ENCODE measurements at places on chromosomes 7 and 10.
A peak's percentile ranks its signal among the peaks of the same experiment; 100 is the strongest.

DNA sequence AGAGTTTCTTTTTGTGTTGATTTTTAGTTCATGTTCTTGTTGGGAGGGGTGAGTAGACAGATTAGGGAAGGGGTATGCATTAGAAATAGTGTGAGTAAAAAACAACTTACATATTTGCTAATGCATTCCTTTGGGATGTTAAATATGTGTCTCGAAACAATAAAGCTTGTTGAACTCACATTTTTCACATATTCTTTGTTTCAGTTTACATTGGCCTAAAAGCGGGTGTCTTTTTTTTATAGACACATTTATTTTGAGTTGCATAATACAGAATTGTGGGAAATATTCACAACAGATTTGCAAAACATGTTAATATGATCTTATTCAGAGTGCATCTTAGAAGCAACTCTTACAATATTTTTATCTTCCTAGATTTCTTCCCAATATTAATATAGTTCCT lies 337.5 kb upstream of the CNTNAP2 start:
- DNase-seq, result no peak

DNA sequence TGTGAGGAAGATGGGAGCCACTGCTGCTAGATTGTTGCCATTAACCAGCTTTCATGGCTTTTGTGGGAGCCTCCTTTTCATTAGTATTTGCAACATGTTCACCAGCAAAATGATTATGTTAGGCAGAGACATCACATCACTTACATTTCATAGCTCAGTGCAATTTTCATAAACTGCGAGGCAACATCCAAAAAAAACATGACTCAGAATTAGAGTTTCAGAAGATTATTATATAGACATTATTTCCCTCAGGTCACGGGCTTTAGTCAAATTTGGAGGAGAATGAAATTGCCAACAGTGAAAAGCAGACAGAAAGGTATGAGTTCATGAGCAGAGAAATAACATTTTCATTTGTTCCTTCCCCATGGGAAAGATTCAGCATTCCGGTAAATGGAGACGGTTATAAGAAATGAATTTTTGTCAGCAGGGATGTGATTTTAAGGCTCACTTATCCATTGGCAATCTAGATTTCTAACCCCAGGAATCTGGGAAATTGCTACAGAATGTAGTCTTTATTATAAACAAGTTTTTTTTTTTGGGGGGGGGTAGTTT lies 573.2 kb downstream of the AUTS2 start:
- no peak for DNase-seq

DNA sequence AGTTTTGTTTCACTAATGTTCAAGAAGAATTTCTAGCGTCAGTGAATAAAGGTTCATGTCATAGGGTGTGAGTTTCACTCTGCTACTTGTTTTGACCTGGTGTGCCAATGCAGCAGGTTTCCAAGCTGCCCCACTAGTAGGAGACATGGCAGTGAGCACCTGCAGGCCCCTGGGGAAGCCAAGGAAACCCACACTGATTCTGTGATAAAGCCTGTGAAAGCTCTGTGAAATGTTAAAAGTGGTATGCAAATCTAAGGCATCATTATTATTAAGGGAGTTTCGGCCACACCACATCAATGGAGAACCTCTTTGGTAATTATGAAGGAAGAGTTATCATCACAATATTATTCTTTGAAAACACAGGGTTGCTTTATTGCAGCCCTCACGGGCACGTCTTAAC lies 46.4 kb downstream of the ABCB5 start:
- DNase-seq, result no peak

GRCh38 chr7:64654796-64655548 lies 11.0 kb upstream of the ZNF107 start:
- DNase-seq, result no peak

DNA sequence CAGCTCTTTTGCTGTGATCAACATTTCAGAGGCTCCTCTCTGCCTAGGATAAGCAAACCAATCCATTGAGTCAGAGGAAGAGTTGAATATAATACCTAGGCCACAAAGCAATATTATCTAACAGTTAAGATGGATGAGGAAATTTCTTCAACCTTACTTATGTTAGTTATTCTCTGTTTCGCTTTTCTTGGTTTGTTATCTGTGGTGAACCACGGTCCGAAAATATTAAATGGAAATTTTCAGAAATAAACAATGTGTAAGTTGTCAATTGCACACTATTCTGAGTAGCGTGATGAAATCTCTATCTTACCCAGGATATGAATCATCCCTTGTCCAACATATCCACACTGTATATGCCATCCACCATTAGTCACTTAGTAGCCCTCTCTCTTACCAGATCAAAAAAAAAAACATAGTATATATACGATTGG lies 1.5 kb upstream of the HTR7 start:
- DNase-seq, result no peak

DNA sequence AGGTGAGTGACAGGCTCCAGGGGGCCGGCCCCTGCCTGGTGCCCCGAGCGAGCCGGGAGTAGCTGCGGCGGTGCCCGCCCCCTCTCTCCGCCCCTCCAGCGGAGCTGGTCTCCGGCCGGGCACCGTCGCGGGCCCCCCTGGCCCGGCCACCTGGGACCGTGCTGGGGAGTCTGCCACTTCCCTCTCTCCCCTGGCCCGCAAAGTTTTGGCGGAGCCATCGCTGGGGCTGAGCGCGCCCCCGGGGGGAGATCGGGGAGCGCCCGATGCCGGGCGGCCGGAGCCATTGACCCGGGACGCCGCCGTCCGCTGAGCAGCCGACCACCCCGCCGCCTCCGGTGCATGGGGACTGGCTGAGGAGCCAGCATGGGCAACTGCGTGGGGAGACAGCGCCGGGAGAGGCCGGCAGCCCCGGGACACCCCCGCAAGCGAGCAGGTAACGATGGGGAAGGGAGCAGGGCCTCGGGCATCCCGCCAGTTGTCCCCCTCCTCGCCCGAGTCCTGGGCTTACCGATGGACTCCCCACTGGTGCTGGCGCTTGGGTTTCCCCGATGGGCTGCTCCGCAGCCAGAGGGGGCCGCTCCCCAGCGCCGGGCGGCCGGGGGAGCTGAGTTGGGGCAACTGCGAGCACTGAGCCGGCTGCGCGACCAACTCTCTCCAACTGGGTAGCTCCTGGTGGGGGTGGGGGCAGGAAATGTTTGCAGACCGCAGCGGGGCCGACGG lies at the start of gene UBTD1:
TSS of gene UBTD1 (plus strand) at position 84 of the 720 bp plus-strand sequence. CDS start at position 364, 280 bp downstream.
- DNase-seq, result peak; percentile 35

GRCh38 chr7:41769162-41769561 lies 66.3 kb upstream of the INHBA start:
- DNase-seq, result no peak

DNA sequence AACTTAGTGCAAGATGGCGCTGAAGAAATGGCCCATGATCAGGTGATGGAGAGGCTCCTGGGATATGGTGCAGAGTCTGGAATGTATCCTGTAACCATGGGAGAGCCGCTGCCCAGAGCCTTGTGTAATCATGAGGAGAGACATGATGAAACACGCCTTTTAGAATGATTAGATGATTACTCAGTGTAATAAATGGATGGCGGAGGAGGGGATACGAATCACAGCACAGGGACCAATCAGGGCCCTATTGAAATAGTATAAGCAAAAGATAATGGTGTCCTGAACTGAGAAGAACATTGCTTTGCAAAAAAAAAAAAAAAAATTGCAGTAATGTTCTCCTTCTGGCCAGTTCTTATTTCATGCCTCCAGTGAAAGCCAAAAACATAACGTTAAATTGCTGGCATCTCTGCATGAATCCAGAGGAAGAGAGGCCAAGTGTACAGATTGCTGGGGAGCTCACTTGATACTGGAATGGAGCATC lies 668.5 kb upstream of the AUTS2 start:
- no peak for DNase-seq

DNA sequence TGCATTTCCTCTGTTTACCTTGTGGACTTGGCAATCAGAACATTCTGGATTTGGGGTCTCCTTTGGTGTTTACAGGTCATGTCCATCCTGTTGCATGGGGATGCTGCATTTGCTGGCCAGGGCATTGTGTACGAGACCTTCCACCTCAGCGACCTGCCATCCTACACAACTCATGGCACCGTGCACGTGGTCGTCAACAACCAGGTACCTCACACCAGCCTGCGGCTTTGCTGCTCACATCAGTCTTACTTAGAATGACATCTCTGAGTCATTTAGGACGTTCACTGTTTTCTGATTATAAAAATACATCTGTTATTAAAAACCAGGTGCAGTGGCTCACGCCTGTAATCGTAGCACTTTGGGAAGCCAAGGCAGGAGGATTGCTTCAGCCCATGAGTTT lies 67.0 kb upstream of the ZMIZ2 start:
- DNase-seq, result no peak

DNA sequence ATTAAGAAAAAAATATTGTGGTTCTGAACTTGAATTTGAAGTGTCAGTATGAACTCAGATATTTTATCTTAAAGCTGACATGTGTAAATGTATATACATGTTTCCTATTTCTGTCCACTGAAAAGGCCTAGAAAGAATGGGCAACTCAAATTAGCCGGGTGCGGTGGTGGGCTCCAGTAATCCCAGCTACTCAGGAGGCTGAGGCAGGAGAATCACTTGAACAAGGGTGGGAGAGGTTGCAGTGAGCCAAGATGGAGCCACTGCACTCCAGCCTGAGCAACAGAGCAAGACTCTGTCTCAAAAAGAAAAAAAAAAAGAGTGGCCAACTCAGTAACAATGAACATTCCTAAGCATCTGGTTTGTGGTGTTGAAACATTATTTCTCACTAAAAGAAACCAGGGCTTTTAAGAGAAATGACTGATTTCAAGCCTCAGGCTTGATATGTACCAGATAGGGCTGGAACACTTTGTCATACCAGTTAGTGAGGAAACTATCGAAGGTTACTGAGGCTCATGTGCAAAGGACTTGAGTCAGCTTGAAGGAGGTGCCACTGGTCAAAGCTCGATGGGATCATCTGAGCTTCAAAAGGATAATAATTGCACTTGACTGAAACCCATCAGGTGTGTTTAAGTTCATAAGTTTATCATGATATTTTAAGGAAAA lies 40.5 kb downstream of the AOAH start:
- DNase-seq, result no peak

All from left lung (tissue), 14 donors.